Right hindlimb (tissue), 1 donor: ENCODE measurements at places on chromosomes 2 and 18.

GRCh38 chr18:10057401-10057893 is 143.6 kb downstream of the VAPA start:
- DNase-seq: peak; percentile 15

GRCh38 chr18:56388571-56388970 is 249.8 kb downstream of the TXNL1 start:
- no peak for DNase-seq

DNA sequence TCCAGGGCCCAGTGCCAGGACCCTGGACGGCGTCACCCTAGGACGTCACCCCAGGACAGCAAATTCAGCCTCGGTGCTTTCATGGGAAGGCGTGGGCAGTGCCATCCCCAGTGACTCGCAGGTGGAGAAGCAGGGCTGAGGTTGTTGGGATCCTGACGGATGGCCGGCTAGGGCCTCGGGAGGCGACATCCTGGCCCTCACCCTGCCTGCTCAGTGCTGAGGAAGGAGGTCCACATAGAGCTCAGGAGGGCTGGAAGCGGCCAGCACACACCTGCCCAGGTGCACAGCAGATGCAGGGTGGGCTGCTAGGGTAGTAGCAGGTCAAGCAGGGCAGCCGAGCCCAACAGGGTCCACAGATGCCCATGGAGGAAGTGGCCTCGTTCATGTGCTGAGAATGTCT is 482.0 kb upstream of the SALL3 start:
- DNase-seq: no peak

DNA sequence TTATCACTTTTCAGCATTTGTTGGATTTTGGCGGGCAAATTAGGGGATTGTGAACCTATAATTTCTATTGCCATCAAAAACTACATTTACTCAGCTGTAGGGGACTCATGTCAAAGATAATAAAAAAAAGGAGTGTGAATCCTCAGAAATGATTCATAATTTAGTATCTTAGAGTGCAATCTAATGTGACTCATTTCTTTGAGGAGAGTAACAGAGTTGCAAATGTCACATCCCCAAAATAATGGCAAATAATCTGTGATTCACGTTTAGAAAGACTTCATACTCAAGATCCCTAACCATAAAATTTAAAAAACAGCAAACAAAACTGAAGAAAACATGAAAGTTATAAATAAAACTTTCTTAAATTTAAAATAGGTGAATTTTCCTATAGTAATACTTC is 373.0 kb downstream of the CDH2 start:
- no peak for DNase-seq

- no peak for DNase-seq
Measured at GRCh38 chr2:239984421-239985194, 40.5 kb downstream of the NDUFA10 start.

- no peak for DNase-seq
Measured at GRCh38 chr2:130303169-130303568, 39.5 kb upstream of the IMP4 start.

GRCh38 chr2:69185807-69186206 is 172.8 kb downstream of the ANTXR1 start:
- no peak for DNase-seq

DNA sequence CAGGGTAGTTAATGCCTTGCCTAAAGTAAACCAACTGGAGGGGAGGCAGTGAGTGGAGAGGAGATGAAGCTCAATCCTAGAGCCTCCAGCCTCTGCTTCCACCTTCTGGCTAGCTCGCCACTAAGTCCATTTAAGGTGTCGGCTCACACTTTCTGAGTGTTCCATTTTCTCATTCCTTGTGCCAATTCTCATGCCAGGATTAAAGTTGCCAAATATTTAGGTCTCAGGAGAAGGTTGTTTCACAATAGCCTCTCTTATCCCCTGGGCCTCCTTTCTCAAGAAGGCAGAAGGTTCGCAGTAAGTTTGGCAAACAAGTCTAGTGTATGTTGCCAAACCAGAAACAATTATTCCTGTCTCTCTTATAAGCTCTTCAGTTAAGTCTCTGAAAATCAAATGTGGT is 57.2 kb downstream of the TACR1 start:
- no peak for DNase-seq

DNA sequence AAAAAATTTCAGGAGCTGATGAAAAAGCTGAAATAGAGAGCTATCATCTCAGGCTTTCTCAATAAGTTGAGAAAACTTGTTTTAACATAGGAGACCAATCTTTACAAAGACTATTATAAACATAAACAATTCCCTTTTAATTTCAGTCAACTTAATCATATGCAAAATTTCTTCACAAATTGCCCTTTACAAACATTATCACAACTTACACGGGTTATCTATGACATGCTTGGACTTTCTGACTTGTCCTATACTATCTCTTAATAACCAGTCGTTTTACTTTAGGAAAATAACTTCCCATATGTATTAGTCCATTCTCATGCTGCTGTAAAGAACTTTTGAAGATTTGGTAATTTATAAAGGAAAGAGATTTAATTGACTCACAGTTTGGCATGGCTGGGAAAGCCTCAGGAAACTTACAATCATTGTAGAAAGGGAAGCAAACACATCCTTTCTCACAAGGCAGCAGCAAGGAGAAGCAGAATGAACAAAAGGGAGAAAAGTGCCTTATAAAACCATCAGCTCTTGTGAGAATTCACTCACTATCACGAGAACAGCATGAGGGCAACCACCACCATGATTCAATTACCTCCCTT is 1583.7 kb upstream of the CELF4 start:
- DNase-seq: no peak

- no peak for DNase-seq
Measured at GRCh38 chr2:197851451-197851850, 47.1 kb downstream of the PLCL1 start.

- no peak for DNase-seq
Measured at GRCh38 chr2:109719871-109720270, 74.2 kb upstream of the RGPD5 start.

GRCh38 chr2:100726866-100727265 is 93.1 kb upstream of the NPAS2 start:
- DNase-seq: no peak

DNA sequence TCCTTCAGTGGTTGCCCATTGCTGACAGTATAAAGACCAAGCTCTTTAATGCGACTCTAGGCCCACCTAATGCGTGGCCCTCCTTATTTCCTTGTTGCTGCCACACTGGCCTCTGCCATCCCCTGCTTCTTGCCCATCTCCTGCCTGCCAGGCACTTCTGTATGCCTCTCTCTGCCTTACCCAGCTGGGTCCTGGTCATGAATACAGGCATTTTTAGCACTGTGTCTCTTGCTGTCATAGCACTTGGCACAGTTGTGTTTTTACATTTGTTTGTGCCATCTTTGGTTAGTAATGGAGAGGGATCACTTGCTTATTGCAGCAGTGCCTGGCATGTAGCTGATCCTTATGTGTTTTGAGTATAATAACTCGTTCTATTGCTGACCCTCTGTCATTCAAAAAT is 38.7 kb downstream of the MAP4K4 start:
- DNase-seq: no peak

DNA sequence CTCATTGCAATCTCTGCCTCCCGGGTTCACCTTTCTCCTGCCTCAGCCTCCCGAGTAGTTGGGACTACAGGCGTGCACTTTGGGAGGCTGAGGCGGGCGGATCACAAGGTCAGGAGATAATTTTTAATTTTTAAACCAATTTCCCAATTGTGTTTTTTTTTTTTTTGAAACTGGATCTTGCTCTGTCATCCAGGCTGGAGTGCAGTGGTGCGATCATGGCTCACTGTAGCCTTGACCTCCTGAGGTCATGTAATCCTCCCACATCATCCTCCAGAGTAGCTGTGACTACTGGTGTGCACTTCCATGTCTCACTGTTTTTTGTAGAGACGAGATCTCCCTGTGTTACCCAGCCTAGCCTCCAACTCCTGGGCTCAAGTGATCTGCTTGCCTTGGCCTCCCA is 49.3 kb downstream of the GLS start:
- no peak for DNase-seq

- DNase-seq: no peak
Measured at GRCh38 chr2:230134496-230135129, 65.9 kb upstream of the SLC16A14 start.

DNA sequence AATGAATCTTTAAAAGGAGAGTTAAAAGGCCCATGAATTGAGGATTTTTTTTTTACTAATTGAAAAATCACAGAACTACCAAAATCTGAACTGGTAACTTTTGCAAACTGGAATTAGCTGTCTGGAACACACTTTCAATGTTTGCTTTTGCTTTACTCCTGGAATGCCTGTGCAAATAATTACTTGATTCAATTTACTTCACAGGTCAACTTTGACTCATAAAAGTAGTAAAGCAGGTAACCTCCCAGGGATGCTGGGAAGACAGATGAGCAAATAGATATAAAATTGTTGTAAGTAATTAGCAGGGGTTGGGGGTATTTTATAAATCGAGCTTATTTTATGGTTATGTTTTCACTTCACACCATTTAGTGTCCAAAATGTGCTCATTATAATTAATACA is 398.3 kb upstream of the HNRNPA3 start:
- DNase-seq: no peak

- DNase-seq: no peak
Measured at GRCh38 chr2:156470975-156471583, 34.9 kb downstream of the GPD2 start.

DNA sequence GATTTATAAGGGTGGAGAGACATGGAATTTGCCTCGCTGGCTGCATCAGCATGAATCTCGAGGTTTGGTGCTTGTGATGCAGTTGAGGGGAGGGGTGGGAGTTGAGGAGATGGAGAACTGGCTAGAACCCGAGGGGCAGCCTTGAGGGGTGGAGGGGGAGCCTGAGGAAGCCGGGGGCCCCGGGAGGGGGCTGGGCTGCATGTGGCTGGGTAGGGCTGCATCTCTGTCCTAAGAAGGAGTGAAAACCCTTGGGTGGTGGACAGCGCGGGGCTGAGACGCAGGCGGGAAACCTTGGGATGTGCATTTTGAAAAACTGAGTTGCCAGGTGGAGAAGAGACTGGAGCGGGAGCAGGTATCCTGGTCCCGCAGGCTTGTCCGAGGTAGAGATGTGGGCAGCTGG is 64.2 kb downstream of the SNTG2 start:
- no peak for DNase-seq

GRCh38 chr2:134365356-134365755 is 111.5 kb downstream of the MGAT5 start:
- no peak for DNase-seq

- no peak for DNase-seq
Measured at GRCh38 chr2:105521176-105521575, 122.3 kb upstream of the FHL2 start.

DNA sequence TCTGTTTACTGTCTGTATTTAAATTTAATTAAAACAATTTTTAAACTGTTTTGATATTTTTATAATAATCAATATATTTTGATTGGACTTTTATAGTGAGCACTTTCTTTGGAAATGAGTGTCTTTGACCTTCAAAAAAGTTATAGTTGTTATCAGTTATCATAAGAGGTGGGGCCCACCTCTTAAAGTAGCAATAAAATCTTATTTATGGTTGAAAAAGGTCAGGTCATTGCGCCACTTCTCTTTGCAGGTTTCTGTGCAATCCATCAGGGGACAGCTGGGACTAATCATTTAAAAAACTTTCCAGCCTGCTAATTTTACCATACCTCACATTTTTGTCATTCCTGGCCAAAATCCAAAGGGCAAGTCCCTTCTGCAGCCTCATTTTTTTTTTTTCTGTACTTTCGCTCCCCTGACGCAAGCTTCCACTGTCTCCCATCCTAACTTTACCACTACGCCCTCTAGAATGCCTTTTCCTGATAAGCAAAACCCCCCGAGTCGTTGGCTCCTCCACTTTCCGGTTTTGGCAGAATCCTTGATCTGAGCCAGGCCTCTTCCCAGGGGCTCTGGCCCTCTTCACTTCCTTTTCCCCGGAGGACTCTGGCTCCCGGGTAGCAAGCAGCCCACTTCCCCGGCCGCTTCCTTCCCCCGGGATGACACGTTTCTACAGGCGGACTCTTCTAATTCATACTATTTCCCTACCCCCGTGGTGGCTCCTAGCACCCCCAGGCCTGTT is 1.1 kb upstream of the SEH1L start:
- peak; percentile 67 for DNase-seq

- no peak for DNase-seq
Measured at GRCh38 chr18:79372461-79372860, 23.3 kb upstream of the NFATC1 start.

DNA sequence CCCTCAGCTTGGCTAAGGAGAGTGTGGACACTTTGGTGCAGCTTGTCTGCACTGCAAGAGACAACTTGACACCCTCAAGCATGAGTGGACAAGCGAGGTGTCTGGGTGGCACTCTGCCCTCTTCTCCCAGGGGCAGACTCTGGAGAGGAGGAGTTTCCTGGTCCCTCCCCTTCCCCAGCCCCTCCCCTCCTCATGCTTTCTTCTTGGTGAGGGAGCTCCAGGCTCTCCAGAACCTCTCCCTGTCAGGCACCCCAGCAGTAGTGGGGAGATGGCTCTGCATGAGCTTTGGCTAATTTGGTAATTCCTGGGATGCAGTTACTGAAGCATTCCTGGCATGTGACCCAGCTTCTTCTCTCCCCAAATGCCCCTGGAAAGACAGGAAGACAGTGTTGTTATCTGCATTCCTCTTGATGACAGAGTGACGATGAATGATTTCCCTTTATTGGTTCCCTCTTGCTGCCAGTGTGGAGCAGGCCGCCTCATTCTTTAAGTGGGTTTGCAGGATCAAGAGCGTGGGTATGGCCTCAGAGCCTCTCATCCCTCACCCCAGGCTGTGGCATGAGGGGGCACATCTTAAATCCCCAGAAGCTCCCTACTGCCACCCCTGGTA is 89.2 kb downstream of the STPG4 start:
- no peak for DNase-seq

DNA sequence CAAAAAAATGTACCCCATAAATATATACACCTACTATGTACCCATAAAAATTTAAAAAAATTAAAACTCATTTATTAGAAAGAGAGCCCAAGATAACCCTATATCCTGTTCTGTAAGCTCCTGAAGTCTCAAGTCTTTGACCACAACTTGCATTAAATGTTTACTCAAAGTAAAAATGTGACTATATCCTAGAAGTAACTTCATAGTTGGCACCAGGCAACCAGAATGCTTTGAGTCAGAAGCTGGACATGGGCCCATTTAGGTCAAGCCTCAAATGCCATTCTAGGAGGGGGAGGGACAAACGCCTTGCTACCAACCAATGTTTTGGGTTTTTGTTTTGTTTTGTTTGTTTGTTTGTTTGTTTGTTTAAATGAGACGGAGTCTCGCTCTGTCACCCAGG is 9.3 kb upstream of the TBC1D8 start:
- no peak for DNase-seq
